Omental fat pad (tissue), 4 donors: ENCODE measurements at places on chromosomes 11 and 22.

DNA sequence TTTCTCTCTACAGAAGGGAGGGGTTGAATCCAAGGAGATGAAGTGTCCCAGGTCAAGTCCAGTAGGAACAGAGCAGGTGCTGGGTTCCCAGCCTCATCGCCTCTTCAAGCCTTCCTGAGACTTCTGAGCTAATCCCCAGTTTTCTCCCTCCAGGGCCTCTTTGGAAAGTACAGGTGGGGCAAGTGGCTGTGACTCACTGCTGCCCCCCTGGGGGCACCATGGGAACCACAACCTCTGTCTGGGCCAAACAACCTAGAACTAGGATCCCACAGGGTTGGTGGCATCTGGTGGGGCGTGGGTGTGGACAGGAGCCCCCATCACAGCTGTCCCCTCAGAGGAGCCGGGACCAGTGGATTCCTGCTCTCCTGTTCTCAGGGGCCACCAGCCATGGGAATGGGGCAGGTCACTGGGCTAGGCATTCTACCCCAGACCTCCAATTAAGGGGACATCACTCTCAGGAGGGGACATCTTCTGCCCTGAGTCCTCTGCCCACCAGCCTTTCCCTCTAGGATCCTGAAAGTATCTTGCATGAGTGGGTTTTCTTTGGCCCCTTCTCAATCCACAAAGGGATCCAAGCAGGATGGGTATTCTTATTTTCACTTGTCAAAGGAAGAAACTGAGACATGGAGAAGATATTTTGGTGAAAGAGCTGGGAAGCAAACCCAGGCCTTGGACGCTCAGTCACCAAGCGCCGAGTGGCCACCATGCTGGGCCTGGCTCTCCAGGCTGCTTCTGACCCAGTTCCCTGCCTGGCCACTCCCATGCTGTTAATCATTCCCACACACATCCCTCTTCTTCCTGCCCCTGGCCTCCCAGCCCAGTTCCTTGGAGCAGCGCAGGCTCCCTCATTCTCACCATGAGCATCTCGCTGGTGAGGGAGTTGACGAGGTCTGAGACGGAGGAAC, 23.8 kb downstream of the LRRC10B start:
- DNase-seq, result no peak

GRCh38 chr22:17797721-17798559, 23.7 kb upstream of the BID start:
- DNase-seq, result no peak

- no peak for DNase-seq
Measured at GRCh38 chr11:121104312-121104762, 3.3 kb downstream of the TECTA start.

GRCh38 chr11:72609045-72609444, 65.2 kb downstream of the PDE2A start:
- DNase-seq, result no peak

DNA sequence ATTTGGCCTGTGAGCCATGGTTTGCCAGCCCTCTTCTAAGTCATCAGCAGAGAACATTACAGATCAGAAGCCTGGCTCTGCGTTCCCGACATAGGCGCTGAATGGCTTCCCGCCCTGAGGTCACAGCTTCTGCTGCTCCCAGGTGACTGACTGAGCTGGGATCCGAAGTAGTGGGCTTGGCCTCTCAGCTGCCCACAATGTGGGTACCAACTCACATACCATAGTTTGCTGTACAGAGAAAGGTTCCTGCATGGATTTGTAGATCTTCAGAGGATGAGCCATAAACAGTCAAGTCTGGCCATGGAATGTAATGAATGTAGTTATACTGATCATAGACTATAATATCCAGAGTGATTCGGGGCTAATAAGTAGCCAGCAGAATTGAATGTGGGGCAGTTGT, 42.6 kb downstream of the TEAD1 start:
- DNase-seq, result no peak
